AG04450 (cell line): ENCODE measurements at places on chromosomes 2 and 18. TPM values are rescaled to one million over a fixed set of nuclear protein-coding genes. Genes with fewer than 3 reads are reported as not detected.

DNA sequence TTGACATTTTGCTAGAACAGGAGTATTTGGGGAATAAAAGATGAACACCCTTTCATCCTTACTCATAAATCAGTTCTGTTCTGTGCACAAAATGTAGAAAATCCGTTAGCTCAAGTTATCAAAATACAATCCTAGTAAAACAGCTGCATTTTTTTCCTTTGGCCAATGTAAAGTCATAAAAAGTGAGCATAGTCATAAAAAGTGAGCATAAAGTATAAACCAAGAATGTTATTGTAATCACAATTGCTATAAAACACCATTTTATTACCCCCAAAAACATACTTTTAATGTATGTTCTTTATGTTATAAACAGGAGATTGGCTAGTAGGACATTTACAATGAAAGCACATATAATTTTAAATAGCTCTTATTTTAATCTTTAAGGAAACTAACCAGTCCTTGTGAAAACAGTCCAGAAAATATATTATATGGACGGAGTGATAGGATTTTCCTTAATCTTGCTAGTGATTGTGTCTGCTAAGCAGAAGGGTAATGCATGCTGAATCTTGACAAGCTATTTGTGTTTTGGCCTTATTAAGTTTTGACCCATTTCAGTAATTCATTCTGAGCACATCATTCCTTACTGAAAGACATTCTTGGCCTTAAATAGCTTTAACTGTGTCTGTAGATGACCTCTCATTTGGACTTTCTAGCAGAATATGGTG lies 891.8 kb downstream of the DSC3 start:
- DNase-seq: no peak

DNA sequence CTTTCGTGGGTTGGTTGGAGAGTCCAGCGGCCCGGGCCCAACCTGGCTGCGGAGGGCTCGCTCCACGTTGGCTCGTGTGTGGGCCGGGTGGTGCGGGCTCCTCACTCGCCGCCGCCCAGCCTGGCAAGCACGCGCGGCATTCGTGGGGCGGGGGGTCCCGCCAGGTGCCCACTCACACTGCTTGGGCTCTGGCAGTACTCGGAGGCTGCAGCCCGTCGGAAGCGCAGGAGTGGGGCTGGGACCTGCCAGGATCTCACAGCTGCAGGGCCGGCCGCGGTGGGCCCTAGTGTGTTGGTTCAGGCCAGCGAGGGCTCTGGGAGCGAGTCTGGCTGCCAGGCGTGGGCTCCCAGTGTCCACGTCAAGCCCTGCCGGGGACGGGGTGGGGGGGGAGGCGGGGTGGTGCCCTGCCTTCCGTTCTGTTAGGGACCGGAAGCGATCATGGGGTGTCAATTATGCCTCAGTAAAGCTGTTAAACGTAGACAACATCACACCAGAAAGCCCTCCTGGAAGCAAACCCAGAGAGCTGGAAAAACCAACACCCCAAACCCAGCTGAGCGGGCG lies 1.0 kb upstream of the HS6ST1 start:
- no peak for DNase-seq

- DNase-seq: no peak
These were observed 56.4 kb upstream of the FMNL2 start for GRCh38 chr2:152278526-152278925.

DNA sequence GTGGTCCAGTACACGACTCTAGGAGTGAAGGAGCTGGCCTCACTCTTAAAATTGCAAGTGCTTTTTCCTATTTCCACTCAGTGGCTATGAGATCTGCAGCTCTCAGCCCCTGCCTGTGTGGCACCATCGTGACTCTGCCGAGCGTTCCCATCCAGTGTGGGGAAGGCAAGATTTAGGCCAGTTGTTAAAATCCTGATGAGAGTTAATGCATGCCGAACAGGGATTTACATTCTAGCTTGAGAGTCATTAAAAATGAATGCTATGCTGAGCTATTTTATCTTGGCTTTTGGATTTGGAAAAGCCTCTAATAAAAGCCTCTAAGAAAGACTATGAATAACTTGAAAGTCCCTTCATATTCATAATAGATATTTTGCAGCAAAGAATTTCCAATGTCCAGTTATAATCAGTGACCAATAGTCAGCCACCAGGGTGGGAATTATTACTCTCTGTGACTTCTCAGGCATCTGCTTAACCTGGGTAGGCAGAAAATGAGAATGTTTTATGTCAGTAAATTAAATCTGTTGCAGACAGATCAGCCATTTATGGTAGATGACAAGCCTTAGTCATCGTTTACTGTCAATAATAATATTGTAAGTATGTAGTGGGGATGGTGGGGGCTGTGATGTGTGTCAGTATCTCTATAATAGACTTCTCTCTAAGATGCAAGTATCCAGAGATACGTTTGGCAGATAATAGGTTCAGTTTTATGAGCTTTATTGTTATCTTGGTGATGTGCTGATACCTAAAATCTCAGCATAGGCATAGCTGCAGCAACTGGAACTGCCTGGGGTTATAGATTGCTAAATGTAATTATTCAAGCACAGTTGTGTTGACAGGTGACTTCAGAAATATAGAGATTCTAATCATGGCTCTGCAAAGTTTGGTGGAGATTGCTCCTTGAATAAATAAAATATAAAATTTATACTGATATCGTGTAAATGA lies 207.8 kb downstream of the SOCS6 start:
- no peak for DNase-seq

GRCh38 chr2:38708900-38709566 lies 42.1 kb downstream of the SRSF7 start:
- DNase-seq: no peak

DNA sequence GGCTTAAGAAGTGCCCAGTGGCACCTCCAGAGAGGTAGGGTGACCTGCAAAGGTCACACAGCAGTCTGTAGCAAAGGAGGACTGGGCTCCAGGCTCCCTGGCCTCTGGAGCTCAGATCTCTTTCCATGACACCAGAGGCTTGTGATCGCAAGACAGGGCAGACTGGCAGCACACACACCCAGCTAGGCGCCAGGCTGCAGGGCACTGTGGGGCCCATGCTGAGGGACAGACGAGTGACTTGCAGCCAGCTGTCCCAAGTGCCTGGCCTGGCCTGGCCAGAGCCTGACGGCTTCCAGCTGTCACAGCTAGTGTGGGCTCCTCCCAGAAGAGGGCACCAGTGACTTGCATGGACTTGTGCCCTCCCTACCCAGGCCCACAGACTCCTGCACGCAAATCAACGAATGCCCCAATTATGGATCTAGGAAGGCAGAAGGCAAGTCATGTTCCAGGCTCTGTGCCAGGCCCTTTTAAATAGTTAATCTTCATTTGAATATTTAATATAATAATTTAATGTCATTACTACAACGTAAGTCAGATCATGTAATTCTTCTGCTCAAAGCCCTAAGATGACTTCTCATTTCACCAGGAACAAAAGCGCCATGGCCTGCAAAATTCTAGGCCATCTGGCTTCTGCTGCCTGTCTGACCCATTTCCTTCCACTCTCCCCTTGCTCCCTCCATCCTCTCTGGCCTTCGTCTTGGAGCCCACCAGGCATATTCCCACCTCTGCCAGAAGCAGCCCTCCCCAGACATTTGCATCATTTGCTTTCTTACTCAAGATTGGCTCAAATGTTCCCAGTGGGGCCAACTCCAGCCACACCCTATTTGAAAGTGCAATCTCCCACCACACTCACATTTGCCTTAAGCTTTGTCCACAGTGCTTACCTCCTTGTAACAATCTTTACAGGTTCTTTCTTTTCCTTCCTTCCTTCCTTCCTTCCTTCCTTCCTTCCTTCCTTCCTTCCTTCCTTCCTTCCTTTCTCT lies 3.7 kb upstream of the SPEG start:
- no peak for DNase-seq

DNA sequence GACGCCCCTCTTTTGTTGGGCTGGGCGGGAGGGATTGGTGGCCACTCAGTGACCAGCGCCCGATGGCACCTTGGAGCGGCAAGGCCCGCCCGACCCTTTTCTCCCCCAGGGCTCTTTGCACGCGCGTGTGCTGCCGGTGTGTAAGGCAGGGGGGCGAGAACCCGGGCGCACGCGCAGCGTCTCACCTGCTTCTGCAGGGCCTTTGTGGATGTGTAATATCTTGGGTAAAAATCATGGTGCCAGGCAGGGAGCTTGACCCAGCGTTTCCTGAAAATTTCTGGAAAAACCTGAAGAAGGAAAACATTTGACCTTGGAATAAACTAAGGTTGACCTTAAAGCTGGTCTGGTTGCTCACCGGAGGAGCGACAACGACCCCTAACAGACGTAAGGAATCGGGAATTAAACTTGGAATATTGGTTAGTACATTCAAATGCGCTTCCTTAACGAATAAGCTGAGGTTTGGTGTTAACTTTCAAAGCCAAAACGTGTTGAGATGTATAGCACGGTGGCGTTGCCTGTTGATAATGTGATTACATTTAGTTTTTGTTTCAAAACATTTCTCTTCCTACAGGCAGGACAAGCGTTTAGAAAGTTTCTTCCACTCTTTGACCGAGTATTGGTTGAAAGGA lies 438 bp downstream of the HSPE1 start:
- no peak for DNase-seq

DNA sequence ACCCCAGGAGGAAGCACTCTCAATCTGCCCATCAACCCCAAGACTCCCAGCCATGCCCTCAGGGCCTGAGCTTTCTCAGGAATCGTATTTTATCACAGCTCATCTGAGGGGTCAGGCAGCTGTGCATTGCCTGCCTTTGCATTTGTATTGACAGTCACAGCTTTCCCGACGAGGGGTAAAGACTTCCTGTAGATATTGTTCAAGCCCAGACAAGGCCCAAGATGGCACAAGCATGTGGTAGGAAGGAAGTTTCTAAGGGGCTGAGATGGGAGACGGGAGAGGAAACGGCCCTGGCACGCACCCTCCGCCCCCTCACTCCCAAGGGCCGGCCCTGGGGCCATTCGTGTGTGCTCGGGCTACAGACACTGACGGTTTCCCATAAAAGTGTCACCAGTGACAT lies 34.2 kb upstream of the PRLH start:
- no peak for DNase-seq

DNA sequence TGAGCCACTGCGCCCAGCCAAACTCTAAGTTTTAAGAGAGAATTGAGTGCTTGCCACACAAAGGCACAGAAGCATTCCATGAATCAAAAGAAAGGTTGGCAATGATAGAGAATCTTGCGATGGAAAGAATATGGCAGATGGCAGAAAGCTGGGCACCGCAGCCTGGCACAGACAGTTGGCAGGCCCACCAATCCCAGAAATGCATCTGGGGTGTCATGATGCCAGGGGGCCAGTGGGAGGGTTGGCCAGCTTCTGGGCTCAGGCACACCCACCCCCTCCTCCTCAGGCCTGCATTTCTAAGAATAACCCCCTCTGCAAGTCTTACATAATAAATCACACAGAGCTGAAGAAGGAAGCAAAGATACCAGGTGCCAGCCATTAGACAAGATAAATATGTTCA lies 19.6 kb downstream of the ZNF2 start:
- no peak for DNase-seq

DNA sequence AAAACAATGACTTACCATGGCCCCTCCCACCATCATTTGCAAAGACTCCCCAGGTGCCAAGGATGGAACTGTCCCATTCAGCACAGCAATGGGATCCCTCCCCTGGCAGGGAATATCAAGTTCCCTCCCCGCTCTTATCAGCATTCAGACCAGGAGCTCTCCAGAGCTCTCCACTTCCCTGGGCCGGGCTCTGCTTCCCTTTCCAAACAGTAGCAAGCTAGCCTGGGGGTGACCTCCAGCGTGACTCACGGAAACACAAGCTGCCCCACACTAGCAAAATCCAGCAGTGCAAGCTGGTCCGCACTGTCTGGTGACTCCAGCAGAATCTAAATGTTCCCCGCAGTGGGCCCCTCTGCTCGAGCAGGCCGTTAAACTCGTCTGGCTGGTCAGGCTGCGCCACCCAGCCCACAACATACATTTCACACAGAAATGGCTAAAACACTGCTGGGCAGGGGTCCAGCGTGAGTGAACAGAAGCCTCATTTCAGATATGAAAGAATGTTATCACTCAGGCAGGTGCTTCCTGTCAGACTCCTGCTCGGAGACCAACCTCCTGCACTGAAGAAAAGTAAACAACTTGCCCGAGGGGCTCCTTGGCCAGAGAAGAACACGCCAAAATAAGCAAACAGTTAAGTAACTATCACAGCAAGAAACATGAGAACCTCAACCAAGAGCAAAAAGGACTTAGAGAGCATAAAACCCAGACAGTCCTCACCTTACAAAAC lies 33.9 kb downstream of the STAT1 start:
- DNase-seq: peak; percentile 88

GRCh38 chr2:194700726-194701125 lies 956.3 kb upstream of the SLC39A10 start:
- DNase-seq: no peak

GRCh38 chr2:51350100-51350499 lies 318.2 kb upstream of the NRXN1 start:
- peak; percentile 63 for DNase-seq

DNA sequence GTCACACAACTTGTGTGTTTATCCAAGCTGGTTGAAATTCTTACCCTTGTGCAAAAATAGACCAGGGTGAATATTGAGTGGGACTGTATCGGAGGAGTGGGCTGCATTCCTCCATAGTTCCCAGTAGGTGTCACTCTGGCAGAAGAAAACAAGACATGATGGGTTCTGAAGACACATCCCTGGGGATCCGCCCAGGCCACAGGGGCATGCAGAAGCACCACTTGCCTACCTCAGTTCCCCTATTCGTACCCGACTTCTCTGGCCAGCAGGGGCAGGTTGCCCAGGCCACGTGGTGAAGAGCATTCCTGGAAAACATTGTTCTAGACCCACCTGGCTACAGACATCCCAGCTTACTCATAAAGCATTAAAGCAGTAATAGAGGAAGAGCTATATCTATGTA lies 168.2 kb downstream of the FAM210A start:
- no peak for DNase-seq

DNA sequence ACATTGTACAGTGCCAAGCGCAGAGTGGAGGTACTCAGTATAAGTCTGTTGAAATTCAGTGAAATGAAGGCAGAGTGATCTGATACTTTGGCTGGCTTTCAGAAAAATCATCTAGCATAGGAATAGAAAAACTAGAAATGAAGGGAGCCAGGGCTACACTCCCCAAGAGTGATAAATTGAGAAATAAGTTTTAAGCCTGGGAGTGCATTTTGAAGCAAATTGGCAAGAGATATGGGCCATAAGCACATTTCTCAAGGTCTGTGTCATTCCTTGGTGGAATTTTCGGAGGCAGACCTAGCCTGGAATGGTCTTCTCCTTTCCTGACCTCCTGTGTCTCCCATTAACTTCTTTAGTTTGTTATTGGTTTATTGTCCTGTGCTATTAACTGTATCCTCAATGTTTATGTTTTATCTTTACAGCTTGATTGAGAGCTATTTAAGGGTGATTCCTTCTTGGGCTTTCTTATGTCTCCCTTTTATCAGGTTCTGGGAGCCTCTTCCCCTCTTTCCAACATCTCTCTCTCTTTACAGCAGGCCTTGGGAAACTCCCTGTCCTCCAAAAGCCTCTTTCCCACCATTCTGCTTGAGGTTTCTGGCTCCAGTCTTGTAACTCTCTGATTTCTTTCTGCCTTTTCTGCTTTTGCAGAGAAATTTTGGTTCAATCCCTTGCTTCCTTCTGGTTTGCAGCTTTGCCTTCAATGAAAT lies 649.5 kb downstream of the SLC4A3 start:
- no peak for DNase-seq

The ANKRD29 gene
- 0.12 and 0.15 TPM in 2 replicates for polyA plus RNA-seq

The SP140 gene
- polyA plus RNA-seq: 0.73 and 1.5 TPM in 2 replicates

The CSRNP3 gene
- polyA plus RNA-seq: 0.25 and 0.45 TPM in 2 replicates

The DNER gene
- polyA plus RNA-seq: 0.05 TPM in 1 of 2 replicates, not detected in the other

The SLC14A1 gene
- polyA plus RNA-seq: 73.9 and 80.5 TPM in 2 replicates
